Mammary epithelial cell (primary cell): ENCODE measurements at places on chromosomes 16 and 17. TPM values are rescaled to one million over a fixed set of nuclear protein-coding genes. Genes with fewer than 3 reads are reported as not detected.

OR1A1 gene
- total RNA-seq = not detected

CSH1 gene
- total RNA-seq = not detected in 2 replicates

C16orf86 gene
- total RNA-seq = 1.7 TPM

CCL7 gene
- total RNA-seq = not detected

DNAH2 gene
- 1.8 TPM for total RNA-seq

HBA2 gene
- total RNA-seq = not detected in 2 replicates

KRTAP2-3 gene
- total RNA-seq = 5.3 and 27.5 TPM in 2 replicates

CYBA gene
- 0.35 and 2.5 TPM in 2 replicates for total RNA-seq

SPNS2 gene
- total RNA-seq = not detected in 2 replicates

LGALS9B gene
- not detected for total RNA-seq

SYT17 gene
- 0.24 TPM in 1 of 2 replicates, not detected in the other for total RNA-seq

ZDHHC7 gene
- 83.4 TPM for total RNA-seq

GRIN2C gene
- 0.19 and 0.27 TPM in 2 replicates for total RNA-seq

SLC16A13 gene
- 8.6 and 11.9 TPM in 2 replicates for total RNA-seq

SNRNP25 gene
- total RNA-seq = 15.7 and 27.0 TPM in 2 replicates

CA5A gene
- total RNA-seq = not detected in 2 replicates

KRT36 gene
- total RNA-seq = not detected in 2 replicates

TBC1D3E gene
- not detected in 2 replicates for total RNA-seq

ZFP3 gene
- total RNA-seq = 3.0 TPM

WNK4 gene
- not detected for total RNA-seq

C17orf67 gene
- total RNA-seq = 0.17 TPM

NDEL1 gene
- 55.7 TPM for total RNA-seq

HOXB5 gene
- total RNA-seq = not detected in 2 replicates

MARVELD3 gene
- 7.3 TPM for total RNA-seq

KLHL10 gene
- 0.67 TPM for total RNA-seq

KCNAB3 gene
- total RNA-seq = 0.33 TPM

CACNA1H gene
- total RNA-seq = not detected

HDAC5 gene
- 9.9 and 13.9 TPM in 2 replicates for total RNA-seq

LRRC46 gene
- not detected for total RNA-seq

KRTAP9-4 gene
- total RNA-seq = not detected in 2 replicates

CACNB1 gene
- 8.2 TPM for total RNA-seq

WRAP53 gene
- 11.9 and 15.9 TPM in 2 replicates for total RNA-seq

FBXO39 gene
- 0.67 TPM for total RNA-seq

DRG2 gene
- total RNA-seq = 31.0 and 36.3 TPM in 2 replicates

MGRN1 gene
- total RNA-seq = 34.2 TPM

CCL4 gene
- total RNA-seq = not detected in 2 replicates

MGAT5B gene
- 1.3 TPM for total RNA-seq

IGFALS gene
- total RNA-seq = not detected

P2RX5 gene
- total RNA-seq = 3.0 and 3.3 TPM in 2 replicates

TPSG1 gene
- not detected for total RNA-seq

AURKB gene
- total RNA-seq = 1.8 TPM

ATP2C2 gene
- 0.67 TPM for total RNA-seq

TMEM114 gene
- total RNA-seq = not detected in 2 replicates

CTRB2 gene
- total RNA-seq = not detected

EMC8 gene
- 28.3 TPM for total RNA-seq

MYOCD gene
- not detected for total RNA-seq

MT1A gene
- not detected in 2 replicates for total RNA-seq

RGS11 gene
- total RNA-seq = 0.33 TPM

CCL15 gene
- not detected in 2 replicates for total RNA-seq

EPOP gene
- total RNA-seq = 3.2 TPM
